Neuronal stem cell (in vitro differentiated cells): ENCODE measurements at places on chromosomes 11 and 22.

- no peak for DNase-seq
Measured at GRCh38 chr11:35377262-35377661, 42.1 kb downstream of the SLC1A2 start.

DNA sequence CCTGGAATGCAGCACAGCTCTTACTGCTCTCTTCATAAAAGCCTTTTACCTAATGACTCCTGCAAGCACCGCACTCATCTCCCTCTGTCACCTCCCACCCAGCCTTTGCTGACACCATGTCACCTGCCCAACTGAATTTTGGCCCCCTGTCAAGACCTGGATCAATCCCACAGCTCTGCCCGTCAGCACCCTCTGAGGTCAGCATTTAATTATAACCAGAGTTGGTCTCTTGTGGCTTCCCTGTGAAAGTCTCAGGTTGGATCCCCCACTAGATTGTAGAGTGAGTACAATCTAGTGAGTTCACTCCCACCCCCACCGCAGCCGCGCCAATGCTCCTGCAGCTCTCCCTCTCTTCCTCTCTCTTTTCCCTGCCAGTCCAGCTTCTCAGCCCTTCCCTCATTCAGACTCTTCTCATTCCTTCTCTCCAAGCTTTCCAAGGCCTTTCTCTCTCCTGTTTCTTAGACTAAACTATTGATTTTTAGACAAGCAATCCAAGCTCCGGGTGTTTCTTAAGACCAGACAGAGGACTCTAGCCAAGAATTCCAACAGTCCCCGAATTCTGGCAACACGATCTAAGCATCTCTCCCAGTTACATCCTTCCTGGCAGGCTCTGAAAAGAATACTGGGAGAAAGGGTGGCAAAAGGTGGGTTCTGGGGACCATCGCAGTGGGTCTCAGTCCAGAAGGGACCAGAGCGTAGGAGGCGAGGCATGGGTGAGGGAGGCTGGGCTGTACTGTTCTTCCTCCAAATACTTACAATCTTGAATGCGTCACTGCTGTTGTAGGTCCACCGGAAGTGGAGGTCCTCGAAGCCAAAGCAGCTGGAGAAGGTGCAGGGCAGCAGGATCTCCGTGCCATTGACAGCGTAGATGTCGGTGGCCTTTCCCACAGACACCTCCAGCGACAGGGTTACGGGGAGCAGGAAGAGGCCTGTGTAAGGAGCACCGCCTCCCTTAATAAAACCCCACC is 8.0 kb downstream of the SCN4B start:
- no peak for DNase-seq

DNA sequence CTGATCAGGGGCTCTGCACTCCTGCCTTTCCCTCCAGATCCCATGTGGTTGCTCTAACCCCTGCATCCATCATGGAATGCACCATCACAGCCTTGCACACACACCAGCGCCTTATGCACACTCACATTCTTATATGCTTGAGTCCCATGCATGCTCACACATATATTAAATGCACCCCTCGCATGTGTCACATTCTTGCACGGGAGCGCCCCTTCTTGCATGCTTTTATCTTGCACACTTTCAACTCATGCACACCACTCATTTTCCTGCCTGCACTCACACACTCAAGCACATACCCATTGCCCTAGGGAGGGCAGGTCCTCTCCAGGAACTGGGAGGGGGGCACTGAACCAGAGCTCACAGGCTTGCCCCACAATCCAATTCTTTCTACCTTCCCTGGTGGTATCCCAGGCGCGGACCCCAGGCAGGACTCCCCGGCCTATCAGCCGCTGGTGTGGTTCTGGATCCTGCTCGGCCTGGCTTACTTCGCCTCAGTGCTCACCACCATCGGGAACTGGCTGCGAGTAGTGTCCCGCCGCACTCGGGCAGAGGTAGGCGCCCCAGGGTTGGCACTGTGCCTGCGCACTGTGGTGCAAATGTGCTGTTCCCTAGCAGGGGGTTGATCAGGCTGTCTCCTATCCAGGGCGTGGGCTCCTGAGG is 2.3 kb upstream of the CATSPERZ start:
- no peak for DNase-seq

- DNase-seq: no peak
Measured at GRCh38 chr22:40335358-40335757, 10.9 kb upstream of the ADSL start.

- no peak for DNase-seq
Measured at GRCh38 chr22:49352361-49353169, 475.1 kb downstream of the BRD1 start.

DNA sequence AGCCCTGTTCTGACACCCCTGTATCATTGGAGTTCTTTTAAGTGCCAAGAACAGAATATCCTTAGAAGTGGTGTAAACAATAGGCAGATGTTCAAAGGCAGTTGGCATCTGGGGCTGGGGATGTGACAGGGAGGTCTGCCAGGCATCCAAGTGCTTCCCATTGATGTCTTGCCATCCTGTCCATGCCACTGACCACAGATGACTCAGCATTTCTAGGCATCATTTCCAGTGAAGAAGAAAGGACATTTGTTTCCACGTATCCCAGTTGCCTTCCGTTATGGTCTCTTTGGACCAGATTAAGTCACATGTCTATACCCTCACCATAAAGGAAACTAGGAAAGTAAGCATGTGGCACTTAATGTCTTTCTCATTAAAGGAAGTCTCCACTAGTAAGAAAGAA is 76.7 kb upstream of the BARX2 start:
- DNase-seq: no peak

DNA sequence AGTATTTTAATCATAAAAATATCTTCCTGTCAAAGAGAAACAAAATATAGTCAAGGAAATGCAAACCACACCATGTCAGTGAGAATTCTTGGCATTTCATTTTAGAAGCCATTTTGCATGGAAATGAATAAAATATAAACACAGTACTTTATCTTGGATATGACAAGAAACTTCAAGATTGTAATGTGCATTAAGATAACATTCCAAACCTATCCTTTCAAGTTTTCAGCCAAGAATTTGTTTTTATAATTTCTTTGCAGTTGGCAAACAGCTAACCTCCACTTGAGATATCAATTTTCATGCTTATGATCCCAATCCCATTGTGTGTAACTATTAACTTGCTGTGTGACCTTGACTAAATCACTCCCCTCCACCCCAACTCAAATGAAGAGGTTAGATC is 59.3 kb upstream of the WT1 start:
- DNase-seq: no peak

DNA sequence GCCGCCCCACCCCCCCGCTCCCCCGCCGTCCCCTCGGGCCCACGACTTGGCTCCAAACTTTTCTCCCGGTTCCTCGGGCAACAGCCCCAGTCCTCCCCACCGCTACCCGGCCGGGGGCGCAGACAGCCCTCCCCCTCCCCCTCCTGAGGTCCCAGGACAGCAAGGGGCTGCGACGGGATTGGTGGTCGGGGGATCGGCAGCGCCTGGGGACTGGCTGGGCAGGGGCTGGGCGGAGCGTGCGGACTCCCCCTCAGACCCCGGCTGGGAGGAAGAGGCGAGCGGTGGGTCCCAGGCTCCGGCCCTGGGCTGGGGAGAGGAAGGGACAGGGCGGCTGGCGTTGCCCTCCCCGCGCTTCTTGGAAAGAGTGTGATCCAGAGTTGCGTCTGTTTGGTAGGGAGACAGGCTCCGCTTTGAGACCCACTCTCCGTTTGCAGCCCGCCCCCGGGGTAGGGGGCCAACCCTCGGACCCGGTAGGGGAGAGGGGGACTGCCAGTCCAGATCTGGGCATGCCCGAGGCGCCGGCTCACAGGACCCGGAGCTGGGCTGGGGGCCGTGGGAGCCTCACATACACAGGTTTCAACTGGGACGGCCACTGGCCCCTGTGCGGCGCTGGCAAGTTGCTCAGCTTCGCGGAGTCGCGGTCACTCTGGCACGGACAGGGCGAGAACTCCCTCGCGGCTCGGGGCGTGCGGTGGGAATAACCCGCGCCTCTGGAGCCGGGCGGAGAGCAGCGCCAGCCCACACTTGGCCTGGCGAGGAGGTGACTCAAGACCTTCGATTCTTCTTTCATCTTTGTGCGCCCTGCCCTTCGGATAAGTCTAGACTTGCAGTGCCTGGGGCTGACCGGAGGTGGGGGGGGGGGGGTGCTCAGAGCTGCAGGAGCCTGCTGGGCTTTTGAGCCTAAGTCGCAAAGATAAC is 999 bp downstream of the TSKU start:
- peak; percentile 85 for DNase-seq

DNA sequence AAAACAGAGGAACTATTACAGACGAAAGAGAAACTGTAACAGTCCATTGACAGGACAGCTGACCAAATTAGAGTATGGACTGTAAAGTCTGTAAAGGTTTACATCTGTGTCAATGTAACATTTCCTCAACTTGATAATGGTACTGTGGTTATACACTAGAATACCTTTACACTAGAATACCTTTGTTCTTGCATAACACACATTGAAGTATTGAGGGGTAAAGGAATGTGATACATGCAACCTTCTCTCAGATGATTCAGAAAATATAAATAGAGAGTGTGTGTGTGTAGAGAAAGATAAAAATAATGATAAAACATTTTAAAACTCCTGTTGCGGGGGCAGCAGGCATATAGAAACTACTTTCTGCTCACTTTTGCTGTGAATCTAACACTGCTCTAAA is 5.6 kb upstream of the EEF1G start:
- no peak for DNase-seq

DNA sequence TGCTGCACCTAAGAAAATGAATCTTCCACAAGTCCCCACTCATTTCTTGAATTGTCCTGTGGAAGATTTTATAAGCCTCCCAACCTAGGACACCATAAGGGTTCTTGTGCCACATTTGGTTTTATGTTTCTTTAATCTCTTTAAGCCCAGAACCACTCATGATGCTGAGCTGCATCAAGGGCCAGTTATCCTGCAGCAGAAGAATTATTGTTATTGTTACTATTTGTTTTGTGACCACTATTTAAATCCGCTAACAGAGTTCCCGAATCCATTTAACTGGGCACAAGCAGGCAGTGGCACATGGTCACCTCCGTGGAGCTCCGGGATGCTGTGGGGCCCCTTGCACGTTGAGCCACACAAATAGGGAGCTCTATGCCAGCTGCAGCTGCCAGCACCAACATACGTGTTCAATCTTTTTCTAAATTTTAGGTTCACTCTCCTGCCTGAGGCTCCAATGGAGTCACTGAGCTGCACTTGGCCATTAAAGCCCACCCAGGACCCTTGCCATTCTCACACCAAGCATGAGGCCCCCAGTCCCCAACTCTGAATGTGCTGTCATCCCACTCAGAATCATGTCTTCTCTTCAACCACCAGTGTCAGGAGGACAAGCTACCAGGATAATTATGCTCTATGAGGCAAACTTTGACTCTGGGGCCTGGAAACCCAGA is 60.6 kb downstream of the DGCR2 start:
- DNase-seq: no peak

GRCh38 chr11:57310630-57311086 is 14.1 kb downstream of the TNKS1BP1 start:
- no peak for DNase-seq

DNA sequence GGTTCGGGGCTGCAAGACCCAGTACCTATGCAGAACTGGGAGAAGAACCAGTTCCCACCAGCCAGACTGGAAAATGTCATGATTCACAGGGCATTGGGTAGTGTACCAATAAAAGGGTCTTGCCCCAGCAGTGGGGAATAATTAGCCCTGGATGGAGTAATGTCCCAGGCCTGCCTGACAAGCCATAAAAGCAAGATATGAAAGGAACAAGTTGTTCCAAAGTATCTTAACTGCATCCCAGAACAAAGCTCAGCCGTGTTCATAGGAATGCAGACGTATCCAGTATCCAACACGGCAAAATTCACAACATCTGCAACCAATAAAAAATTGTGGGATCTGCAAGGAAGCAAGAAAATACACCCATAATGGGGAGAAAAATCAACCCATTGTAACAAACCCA is 47.9 kb downstream of the ASCL2 start:
- DNase-seq: no peak

DNA sequence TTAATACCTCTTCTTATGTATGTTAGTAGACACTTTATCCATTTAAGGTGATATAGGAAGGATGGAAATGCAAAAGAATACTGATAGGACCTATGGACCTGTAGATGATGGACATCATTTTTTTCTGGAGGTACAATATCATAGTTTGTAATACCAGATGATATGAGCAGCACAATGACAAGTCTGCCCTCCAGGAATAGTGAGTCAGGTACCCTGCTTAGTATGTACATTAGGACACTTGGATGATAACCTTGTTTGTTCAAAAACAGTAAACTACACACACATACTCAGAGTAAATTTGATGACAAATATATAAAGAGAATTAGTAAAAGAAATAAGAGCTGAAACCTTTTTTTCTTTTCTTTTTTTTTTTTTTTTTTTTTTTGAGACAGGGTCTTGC is 58.7 kb upstream of the B3GNT6 start:
- no peak for DNase-seq

DNA sequence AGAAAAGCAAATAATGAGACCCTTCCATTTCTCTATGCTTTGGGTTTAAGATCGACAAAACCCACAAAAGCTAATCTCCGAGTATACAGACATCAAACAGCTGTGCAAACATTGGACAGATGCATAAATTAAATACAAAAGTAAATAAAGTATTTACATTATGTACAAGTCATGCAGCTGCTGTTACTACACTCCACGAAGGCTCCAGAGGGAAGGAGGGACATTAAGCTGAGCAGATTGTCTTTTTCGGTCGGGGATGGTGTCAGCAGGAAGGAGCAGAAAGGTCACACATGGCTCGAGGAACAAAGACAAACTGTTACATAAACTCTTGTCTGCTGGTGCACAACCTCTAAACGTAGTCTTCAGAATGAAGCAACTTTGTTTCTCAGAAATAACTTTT is 88.8 kb upstream of the BARX2 start:
- DNase-seq: no peak

- no peak for DNase-seq
Measured at GRCh38 chr11:34346551-34346950, 11.3 kb downstream of the ABTB2 start.
